ENCODE measurements at places on chromosomes 5 and 9.

- no peak for DNase-seq
Measured at GRCh38 chr5:7869474-7870136, 657 bp downstream of the MTRR start.

DNA sequence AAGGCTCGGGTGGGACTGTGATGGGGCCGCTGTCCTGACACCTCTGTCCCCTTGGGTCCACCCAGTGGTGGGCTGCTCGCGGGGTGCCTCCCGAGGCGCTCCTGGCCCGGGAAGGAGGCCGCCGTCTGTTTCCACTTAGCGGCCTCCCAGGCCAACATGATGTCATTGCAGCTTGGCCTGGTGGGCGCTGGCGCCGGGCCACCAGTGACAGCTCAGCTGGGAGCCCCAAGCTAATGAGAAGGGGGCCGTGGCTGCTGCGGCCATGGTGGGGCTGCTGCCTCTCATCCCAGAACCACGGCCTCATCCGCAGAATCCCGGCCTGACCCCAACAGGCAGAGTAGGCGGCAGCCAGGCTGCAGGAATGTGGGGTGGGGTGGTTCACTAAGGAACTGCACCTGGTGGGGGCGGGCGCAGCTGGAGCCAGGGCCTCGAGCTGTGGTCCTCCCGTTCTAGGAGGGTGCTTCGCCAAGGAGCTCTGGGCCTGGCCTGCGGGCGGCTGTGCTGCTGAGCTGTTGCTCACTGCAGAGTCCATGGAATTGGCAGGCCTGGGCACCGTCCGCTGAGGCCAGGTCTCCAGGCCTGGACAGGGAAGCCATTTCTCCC is 123.5 kb upstream of the COL5A1 start:
- DNase-seq, result no peak

GRCh38 chr5:177378884-177379883 is 5.0 kb upstream of the SLC34A1 start:
- DNase-seq, result no peak

- peak; percentile 86 for DNase-seq
Measured at GRCh38 chr9:21993893-21994555, at the start of gene CDKN2A. Gene CDKN2A, minus strand, starts transcription at chr9:21994392.

DNA sequence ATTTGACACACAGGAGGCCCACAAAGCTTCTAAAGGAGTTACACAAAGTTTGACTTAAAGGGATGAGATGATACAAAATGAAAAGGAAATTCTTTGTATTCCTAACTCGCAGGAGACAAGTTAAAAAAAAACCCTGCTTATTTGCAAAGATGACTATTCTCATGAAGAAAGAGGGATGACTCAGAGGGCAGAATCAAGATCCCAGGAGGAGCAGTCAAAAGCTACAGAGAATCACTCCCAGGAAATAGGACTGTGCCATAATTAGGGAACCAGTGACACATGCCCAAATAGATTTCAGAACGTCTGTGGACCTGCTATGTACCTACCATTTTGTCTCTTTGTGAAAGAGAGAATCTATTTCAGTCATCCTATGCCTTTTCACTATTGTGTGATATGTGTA is 103.5 kb upstream of the ARRDC3 start:
- no peak for DNase-seq

DNA sequence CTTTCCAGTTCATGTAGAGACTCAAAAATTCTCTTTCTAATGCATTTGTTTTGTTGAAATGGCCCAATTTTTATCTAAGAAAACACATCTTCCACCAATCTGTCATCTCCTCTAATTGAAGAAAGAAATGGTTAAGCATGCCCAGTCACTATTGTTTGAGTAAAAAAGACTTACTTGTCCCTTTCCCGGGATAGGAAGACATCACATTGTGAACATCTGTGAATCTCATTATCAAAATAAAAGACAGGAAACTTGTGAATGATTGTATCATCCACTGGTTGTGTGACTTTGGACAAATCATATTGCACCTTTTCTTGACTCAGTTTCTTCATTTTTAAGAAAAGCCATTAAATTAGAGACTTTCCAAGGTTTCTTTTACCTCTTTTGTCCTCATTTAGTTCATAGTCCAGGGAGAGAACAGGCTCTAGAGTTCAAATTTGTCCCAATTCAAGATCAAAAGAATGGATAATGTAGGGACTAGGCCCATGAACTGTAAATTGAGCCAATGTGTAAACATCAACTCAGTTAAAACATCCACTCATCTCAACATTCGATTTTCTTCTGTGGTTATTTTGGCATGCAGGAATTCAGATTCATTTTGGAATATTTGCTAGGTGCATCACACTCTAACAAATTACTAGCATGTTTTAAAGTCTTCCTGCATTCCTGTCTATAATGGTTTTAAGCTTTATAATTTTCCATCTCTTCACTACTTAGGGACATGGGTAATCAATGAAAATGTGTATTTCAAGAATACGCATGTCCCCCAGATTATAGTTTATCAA is 838.0 kb upstream of the WWC1 start:
- no peak for DNase-seq

GRCh38 chr5:66113160-66113559 is 30.9 kb upstream of the SREK1 start:
- no peak for DNase-seq

DNA sequence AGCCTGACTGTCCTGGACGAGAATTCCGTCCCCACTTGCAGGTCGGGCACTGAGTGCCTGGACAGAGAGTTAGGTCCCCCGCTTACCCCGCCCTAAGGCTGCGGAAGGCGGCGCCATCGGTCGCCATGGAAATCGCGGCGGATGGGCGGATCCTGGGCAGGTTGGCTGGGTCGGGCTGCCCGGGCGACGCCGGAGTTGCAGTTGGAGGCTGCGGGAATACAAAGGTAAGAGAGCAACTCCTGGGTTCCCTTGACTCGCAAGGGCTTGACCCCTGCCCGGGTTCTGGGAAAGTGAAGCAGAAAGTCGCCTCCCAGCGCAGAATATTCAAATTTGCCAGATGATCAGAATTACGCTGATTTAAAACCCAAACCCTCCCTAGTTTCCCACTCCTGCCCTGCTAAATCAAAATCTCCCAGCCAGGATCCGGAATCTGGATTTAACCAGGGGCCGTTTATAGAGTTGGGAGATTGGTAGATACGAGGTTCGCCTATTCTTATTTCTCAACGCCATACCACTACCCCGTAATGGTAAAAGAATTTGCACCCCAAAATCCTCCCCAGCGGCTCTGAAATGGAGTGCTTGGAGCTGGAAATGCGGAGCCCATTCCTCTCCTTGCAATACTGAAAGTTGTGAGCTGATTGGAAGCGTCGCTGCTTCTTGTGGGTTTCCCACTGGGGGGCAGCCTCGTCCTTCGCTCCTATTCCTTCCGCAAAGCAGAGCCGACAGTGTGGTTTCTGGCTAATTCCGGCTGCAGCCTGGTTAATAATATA is 156.4 kb upstream of the RASEF start:
- peak; percentile 82 for DNase-seq

DNA sequence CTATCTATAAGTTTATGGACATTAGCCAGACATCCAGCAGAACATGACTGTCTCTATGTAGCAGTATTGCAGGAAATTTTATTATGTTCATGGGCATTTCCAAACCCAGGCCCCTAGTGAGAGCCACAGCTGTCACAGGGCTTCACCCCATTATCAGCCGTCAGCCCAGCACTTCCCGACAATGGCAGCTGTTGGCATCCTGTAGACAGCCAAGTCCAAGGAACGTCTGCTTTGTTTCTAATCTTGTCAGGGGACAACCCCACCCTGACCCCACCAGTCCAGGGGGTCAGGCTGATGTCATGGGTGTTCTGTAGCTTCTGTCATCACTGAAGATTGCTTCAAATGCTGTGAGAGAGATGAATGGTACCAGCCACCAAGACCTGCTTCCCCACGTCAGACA is 565.3 kb upstream of the BRINP1 start:
- no peak for DNase-seq

DNA sequence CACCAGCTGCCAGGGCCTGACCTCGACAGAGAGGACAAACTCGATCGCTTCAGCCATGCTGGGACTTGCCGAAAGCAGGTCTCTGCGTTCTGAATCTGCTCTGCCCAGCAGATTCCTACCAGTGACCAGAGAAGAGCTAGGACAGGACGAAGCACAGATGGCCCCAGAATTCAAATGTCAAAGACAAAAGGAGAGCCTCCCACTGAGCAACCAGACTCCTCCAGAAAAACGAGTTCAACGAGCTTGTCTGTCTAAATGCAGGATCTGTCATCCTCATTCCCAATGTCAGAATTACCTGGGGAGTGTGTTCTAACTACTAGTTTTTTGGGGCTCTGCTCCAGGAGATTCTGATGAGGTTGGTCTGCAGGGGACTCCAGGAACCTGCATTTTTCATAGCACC is 13.4 kb downstream of the AK8 start:
- DNase-seq, result no peak
